ENCODE measurements at places on chromosomes 12 and 14. TPM values are rescaled to one million over a fixed set of nuclear protein-coding genes. Genes with fewer than 3 reads are reported as not detected.

- no peaks in the 10 kb centered on the region for H3K27me3 ChIP-seq
- H3K36me3 ChIP-seq: no peaks in the 10 kb centered on the region
- no peaks in the 10 kb centered on the region for H3K4me1 ChIP-seq
- no peak overlapping the region for H3K4me3 ChIP-seq
Measured at GRCh38 chr12:98235301-98235700, 280.1 kb upstream of the TMPO start.

Gene RASSF8
- polyA plus RNA-seq: 17.9 TPM

Gene C12orf42
- not detected for polyA plus RNA-seq

- H3K27ac ChIP-seq: no peak overlapping the region
- H3K36me3 ChIP-seq: no peaks in the 10 kb centered on the region
- H3K27me3 ChIP-seq: peaks cover 94% of the 10 kb centered on the region
- peaks cover 4% of the 10 kb centered on the region for H3K4me1 ChIP-seq
- no peak overlapping the region for H3K4me3 ChIP-seq
Measured at GRCh38 chr12:4270016-4270830, 3.3 kb upstream of the CCND2 start.

Gene HEBP1
- 17.9 TPM for polyA plus RNA-seq

DNA sequence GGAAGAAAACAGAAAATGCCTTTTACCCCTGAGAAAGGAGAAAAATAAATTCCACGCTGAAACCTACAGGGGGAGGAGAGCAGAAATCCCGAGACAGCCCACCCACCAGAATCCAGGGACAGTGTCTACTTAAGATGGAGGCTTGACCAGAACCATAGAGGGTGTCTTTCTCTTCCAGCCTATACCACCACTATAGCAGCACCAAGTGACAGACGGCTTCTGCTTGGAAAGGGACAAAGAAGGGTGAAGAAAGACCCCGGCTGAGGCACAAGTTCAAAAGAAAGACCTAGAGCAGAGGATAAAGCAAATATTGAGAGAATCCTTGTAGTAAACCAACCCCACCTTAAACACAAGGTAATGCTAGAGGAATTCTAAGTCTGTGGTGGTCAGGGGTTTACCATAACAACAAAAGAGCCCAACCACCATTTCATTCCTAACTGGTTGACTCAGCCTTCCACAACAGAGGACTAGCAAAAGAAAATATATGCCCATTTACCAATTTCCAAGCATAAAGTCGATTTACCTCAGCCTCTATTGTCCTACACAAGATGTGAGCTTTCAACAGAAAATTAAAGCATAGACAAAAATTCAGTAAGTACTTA lies 105.3 kb upstream of the FOXG1 start:
- H3K4me3 ChIP-seq: no peak overlapping the region
- H3K4me1 ChIP-seq: no peaks in the 10 kb centered on the region
- DNase-seq: no peak
- H3K27ac ChIP-seq: no peak overlapping the region

DNA sequence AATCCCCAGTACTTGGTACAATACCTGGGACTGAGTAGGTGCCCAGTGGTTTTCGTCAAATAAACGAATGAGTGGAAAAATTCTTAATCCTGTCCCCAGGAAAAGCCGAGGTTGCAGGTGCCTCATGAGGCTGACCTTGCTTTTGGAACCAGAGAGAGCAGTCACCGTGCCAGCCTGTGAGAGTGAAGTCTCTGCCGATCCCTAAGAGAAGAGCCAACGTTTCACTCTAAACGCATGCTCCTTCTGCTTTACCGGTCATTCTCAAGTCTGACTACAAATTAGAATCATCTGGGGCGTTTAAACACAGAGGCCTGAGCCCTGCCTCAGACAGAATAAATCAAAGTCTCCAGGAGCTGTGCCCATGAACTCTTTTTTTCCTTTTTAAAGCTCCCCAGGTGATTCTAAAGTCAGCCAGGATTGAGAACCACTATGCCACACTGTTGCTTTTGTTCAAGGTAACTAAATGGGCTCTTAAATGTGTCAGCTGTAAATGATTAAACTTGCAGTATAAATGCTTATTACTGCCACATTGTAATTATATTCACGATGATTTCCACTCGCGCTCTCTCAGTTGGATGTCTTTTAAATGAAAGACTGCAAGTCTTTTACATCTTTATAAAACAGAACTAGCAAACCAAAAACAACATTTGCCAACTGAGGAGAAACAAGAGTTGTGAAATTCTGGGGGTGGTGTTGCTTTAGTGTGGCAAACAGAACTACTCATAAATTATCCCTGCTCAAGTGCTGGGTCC lies 26.9 kb downstream of the TCP11L2 start:
- H3K36me3 ChIP-seq: peaks cover 16% of the 10 kb centered on the region
- H3K4me3 ChIP-seq: no peak overlapping the region
- no peak for DNase-seq
- H3K27me3 ChIP-seq: no peaks in the 10 kb centered on the region

DNA sequence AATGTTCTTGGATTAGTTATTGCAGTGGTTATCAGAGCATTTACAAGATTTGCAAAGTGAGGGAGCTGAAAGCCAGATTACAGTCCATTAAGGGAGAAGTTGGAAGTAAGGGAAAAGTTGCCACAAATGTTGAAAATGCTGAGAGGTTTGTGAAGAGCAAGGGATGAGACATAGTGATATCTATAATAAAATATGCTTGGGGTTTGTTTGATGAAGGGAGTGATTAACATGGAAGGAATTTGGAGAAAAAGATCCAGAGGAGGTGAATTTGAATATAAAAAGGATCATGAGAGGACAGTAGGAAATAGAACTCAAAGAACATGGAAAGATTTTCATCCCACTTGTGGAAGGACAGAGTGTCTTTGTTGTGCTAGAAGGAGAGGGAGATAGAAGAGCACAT lies 19.3 kb upstream of the CCER1 start:
- no peak for DNase-seq
- peaks cover 13% of the 10 kb centered on the region for H3K4me1 ChIP-seq
- H3K27me3 ChIP-seq: no peaks in the 10 kb centered on the region
- no peaks in the 10 kb centered on the region for H3K36me3 ChIP-seq

DNA sequence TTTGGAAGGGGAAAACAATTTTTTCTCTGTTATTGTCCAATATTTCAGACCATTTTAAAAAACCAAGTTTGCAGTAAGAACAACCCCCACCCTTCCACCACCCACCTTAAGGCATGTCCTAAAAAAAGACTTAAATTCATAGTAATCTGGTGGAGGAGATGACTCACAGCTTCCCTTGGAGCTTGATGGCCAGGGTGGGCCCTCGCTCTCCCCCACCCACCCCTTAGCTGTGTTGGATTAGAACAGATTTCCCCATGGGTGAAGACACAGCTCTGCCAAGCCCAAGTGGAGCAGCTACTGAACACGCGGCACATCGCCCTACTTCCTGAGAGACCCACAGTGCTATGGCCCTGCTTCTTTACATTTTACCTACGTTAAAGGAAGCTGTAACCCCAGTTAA lies 140.3 kb downstream of the GCH1 start:
- no peak for DNase-seq
- H3K4me3 ChIP-seq: no peak overlapping the region
- no peak overlapping the region for H3K27ac ChIP-seq
- H3K4me1 ChIP-seq: no peaks in the 10 kb centered on the region

DNA sequence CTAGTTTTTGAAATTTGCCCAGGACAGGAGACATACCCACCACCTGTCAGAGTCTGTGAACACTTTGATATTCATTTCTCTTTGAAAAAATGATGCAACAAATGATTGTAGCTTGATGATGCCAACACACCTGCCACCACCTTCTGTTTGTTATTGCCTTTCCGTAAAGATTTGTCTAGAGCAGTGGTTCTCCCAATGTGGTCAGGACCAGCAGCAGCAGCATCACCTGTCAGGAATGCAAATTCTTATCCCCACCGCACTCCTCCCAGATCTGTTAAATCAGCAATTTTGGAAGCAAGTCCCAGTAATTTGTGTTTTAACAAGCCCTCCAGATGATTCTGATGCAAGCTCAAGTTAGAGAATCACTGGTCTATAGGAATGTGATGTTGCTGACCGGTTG lies 9.9 kb downstream of the CCDC175 start:
- no peaks in the 10 kb centered on the region for H3K36me3 ChIP-seq
- H3K27ac ChIP-seq: no peak overlapping the region
- no peak for DNase-seq
- H3K4me1 ChIP-seq: no peaks in the 10 kb centered on the region
- no peak overlapping the region for H3K4me3 ChIP-seq

DNA sequence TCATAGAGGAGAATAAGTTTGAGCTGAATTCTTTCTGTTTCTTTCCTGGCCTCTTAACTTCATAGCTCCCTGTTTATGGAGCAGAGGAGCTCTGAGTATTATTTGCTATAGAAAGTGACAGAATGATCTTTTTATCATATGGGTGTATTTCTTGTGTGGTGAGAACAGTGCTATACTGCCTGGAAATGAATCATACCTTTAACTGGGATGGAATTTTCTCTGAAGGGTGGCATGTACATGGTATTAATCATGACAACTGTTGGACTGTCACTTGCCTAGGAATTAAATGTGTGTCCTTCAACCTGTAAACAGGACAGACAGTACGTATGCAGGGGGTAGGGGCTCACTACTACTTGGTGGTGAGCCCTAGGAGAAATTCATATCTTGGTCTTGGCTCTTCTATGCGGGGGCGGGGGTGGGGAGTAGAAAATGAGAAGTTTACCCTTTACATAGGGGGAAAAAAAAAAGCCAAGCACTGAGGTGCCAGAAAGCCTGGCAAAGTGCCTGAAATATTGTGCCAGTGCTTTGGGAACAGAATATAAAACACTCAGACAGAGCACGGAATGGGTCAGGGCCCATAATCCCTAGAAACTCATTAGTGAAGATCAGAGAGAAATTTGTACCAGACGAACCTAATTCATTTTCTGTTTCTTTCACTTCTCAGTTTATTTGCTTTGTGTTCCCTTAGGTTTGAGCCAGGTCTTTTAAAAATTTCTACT lies 33.8 kb downstream of the ARMH4 start:
- H3K27ac ChIP-seq: no peak overlapping the region
- no peaks in the 10 kb centered on the region for H3K36me3 ChIP-seq
- no peak overlapping the region for H3K4me3 ChIP-seq
- no peaks in the 10 kb centered on the region for H3K27me3 ChIP-seq

DNA sequence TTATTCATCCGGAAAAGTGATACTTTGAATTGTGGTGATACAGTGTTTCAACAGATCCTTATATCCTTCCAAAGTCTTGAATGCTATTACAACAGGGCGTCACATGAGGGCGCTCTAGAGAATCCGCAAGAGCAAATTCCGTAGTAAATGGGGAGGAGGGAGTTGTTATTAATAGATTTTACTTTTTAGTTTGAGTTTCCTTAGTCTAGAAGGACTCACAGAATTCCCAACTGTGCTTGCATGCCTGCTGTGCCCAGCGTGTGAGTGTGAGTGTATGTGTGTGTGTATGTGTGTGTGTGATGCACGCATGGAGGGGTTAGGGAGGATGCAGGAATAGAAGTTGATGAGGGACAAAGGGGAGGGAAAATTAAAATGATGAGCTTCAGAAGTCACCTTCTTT lies 375.3 kb downstream of the C12orf75 start:
- H3K4me3 ChIP-seq: no peak overlapping the region
- DNase-seq: peak; percentile 27
- H3K27ac ChIP-seq: peak overlapping the region; percentile 36

DNA sequence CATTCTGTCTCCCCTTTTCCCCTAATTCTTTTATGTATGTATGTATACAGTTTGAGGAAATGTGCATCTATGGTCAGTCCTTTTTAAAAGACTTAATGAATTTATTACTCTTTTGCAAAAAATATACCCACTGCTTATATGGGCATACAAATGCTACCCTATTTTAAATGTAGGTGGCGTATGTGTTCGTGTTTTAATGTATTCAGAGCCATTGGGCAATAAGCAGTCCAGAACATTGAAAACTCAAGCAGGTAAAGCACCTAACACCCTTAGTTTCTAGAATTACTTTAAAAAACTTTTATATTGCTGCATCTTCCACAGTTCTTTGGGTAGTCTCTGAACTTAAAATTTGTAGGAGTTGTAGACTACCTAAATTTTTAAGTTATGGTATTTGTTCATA lies 42.6 kb upstream of the A2ML1 start:
- peaks cover 33% of the 10 kb centered on the region for H3K36me3 ChIP-seq
- no peak overlapping the region for H3K4me3 ChIP-seq
- no peak overlapping the region for H3K27ac ChIP-seq
- no peaks in the 10 kb centered on the region for H3K27me3 ChIP-seq
- H3K4me1 ChIP-seq: no peaks in the 10 kb centered on the region

Gene ERP27
- 0.64 TPM for polyA plus RNA-seq

DNA sequence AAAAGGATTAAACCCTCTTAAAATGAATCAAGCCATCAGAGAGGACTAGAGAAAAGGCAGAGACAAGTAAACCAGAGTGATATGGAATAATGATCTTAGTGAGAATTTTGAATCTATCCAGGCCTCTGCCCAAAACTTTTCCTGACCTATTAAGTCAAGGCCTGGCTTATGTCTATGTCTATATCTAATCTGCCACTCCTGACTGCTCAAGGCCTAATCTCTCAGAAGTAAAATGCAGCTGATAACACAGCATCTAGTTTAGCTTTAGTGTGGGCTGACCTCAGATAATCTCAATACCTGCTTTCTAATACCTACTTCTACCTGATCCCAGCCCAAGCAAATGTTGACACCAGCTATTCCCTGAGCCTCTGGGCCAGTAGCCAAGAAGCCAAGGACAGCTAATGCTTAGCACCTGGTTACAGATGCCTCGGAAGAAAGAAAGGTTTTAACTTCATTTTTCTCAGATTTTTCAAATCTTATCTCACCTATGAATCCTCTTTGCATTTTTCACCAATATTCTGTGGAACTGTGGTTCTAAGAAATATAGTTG lies 1472.5 kb upstream of the SEL1L start:
- no peaks in the 10 kb centered on the region for H3K27me3 ChIP-seq
- H3K4me1 ChIP-seq: no peaks in the 10 kb centered on the region
- no peak for DNase-seq
- no peak overlapping the region for H3K4me3 ChIP-seq
- H3K27ac ChIP-seq: no peak overlapping the region

Gene INSM2
- polyA plus RNA-seq: 0.15 TPM

- H3K4me3 ChIP-seq: no peak overlapping the region
- H3K36me3 ChIP-seq: no peaks in the 10 kb centered on the region
- H3K27me3 ChIP-seq: no peaks in the 10 kb centered on the region
- DNase-seq: no peak
- no peak overlapping the region for H3K27ac ChIP-seq
Measured at GRCh38 chr12:94109160-94109559, 39.2 kb upstream of the PLXNC1 start.

DNA sequence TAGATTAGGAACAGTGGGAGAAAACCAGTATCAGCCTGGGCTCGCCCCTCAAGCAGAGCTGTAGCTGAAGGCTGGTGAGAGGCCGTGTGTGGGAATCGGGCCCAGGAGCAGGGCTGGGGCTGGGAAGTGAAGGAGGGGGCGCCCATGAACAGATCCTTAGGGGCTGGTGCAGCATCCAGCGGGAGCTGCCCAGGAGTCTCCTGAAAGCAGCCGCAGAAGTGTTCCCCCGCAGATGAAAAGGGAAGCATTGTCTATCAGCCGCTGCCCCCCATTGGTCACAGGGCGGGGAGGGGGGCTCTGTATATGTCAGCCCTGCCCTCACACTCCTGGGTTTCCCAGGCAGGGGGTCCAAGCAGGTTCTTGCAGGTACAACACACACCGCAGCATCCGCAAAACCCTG lies 15.6 kb upstream of the RFLNA start:
- DNase-seq: no peak
- no peaks in the 10 kb centered on the region for H3K36me3 ChIP-seq
- no peaks in the 10 kb centered on the region for H3K4me1 ChIP-seq
- no peak overlapping the region for H3K27ac ChIP-seq
- H3K27me3 ChIP-seq: peaks cover 3% of the 10 kb centered on the region
- H3K4me3 ChIP-seq: no peak overlapping the region

Gene STAC3
- polyA plus RNA-seq: 0.63 TPM

- H3K27ac ChIP-seq: no peak overlapping the region
- H3K4me3 ChIP-seq: no peak overlapping the region
Measured at GRCh38 chr14:25237845-25238244, 187.9 kb upstream of the STXBP6 start.

- no peaks in the 10 kb centered on the region for H3K4me1 ChIP-seq
- no peaks in the 10 kb centered on the region for H3K36me3 ChIP-seq
Measured at GRCh38 chr12:130109062-130109945, 53.0 kb upstream of the FZD10 start.

Gene BBOF1
- 1.9 TPM for polyA plus RNA-seq
